ENCODE measurements at places on chromosomes 3 and 15. TPM values are rescaled to one million over a fixed set of nuclear protein-coding genes. Genes with fewer than 3 reads are reported as not detected.

DNA sequence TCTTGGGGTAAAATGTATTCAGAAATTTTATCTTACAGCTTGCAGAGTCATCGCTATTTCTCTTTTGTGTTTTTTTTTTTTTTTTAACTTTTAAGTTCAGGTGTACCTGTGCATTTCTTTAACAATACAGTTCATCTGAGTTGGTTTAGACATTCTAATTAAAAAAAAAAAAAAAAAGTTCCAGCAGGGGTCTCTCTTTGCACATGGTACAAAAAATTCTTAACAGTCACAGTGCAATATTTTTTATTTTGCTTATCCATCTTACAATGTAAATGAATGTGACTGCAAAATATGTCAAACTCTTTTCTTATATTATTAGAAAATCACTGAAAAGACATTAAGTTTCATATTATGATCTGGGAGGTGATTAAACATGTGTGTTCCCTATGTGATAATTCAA is 47.5 kb upstream of the SLC9A9 start:
- no peak for DNase-seq

The CLDN16 gene
- not detected for total RNA-seq

The RSL24D1 gene
- total RNA-seq = 107 TPM

The LIPH gene
- total RNA-seq = not detected

GRCh38 chr3:84904212-84904611 is 54.6 kb upstream of the CADM2 start:
- DNase-seq = no peak

The PTX3 gene
- total RNA-seq = not detected

The OR5H1 gene
- total RNA-seq = not detected

DNA sequence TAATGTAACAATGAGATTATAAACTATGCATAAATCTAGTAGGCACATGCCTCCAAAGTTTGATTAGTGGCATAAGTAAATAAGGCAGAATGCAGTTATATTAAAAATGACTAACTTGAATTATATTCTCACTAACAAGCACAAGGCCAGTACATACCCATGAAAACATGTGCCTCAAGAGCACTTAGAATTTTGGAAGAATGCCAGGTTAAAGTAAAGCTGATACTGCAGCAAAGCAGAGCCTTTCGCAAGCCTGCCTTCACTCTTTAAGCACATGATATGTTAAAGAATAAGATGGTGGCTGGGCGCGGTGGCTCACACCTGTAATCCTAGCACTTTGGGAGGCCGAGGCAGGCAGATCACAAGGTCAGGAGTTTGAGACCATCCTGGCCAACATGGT is 49.0 kb downstream of the KBTBD12 start:
- DNase-seq = no peak

DNA sequence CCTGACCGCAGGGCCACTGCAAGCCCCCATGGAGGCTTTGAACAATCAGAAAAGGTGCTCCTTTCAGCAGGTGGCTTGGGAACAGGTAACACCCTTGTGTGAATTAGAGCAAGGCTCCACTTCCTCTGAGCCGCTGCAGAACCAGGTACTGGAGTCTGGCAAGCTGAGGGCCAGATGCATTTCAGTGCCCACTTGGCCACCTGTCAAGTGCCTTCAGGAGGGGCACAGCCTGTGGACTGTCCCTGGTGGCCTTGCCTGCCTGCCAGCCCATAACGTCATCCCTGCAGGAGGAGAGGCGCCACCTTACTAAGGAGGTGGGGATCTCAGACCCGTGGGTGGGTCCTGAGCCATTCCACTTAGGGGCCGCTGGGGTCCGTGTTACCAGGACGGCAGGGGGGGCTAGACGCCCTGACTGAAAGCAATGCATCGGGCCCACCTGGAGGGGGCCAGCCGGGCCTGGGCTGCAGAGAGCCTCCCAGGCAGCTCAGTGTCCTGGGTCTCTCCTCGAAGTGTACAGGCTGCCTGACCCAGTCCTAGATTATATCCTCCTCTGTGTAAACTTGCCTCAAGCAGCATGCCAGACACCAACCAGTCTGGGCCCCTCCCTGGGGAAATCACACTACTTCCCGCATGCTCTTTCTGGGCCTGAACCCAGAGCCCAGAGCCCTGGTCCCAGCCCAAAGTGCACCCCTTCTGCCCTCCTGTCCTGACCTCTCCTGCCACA is 16.1 kb downstream of the SPTBN5 start:
- DNase-seq = no peak

The BCHE gene
- not detected for total RNA-seq

GRCh38 chr15:90817117-90818057 is 51.0 kb upstream of the FURIN start:
- no peak for DNase-seq

- no peak for DNase-seq
Observed at GRCh38 chr15:68220967-68221366, 8.6 kb downstream of the CLN6 start.

DNA sequence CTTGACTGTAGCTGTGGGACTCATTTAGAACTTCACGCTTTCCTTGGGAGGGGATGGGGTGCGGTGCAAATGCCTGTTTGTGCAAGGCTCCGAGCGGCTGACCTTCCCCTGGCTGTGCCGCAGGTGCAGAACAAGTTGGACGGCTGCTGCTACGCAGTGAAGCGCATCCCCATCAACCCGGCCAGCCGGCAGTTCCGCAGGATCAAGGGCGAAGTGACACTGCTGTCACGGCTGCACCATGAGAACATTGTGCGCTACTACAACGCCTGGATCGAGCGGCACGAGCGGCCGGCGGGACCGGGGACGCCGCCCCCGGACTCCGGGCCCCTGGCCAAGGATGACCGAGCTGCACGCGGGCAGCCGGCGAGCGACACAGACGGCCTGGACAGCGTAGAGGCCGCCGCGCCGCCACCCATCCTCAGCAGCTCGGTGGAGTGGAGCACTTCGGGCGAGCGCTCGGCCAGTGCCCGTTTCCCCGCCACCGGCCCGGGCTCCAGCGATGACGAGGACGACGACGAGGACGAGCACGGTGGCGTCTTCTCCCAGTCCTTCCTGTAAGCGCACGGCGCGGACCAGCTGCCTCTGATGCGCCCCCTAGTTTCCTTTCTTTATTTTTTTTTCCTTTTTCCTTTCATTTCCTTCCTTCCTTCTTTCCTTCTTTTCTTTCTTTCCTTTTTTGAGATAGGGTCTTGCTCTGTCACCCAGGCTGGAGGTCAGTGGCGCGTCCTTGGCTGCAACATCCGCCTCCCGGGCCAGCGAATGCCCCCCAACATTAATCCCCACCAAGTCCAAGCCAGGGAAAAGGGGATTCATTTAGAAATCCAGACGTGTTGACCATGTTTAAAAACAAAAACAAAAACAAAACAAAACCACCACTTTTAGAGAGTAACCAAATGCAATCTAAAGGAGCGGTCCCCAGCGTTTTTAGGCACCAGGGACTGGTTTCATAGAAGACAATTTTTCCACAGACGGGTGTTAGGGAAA is 42.7 kb downstream of the EIF2AK4 start:
- peak; percentile 20 for DNase-seq

The CHDH gene
- 9.1 TPM for total RNA-seq

DNA sequence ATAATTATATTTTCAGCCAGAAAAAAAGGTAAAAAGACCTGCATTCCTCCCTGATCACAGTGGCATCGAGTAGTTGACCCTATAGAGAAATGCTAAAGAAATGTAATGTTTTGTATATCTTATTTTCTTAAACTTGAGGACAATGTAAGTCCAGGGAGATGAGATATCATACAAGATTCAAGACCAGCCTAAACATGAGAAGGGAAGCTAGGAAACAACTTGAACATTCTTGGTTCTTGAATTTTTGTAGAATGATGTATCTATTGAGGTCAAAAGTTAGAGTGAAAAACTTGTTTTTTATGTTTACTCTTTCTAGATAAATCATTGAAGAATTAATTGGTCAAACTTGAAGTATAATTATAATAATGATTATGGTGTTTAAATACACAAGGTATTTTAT is 497.7 kb upstream of the TBL1XR1 start:
- DNase-seq = no peak

The SLCO3A1 gene
- 52.6 TPM for total RNA-seq

DNA sequence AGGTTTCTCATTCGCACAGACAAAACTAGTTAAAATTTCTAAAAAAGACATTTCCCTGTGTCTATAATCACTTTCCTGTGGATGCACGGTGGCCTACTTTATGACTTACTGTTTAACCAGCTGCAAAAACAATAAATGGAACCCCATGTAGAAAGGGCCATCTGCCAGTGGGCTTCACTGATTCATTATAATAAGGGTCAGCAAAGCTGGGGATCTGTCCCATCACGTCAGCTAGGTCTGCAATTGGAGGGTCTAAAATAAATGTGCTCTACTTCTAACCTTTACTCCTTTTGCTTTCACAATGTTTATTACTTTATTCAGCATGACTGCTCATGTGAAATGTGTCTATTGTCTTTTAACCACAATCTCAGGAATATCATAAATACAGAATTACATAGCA is 43.1 kb upstream of the NMD3 start:
- no peak for DNase-seq

GRCh38 chr15:96209285-96209735 is 121.2 kb upstream of the NR2F2 start:
- no peak for DNase-seq

The GOLGA6C gene
- not detected for total RNA-seq

DNA sequence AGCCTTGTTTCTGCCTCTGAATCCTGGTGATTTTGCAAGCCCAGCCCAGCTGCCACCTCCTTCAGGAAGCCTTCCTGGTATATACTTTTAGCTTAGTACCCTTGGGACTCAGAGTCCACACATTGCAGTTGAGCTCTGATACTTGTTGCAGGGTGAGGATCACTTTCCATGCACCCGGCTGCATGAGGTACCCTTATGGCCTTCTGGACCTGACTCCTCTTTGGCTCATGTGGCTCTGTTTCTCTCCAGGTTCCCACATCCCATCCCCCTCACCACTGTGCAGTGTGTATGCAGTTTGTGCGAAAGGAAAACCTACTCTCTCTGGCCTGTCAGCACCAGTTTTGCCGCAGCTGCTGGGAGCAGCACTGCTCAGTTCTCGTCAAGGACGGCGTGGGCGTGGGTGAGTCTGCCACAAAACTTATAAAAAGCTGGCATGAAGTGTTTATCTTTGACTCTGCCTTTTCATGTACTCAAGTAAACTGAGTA is 23.1 kb upstream of the P4HTM start:
- peak; percentile 26 for DNase-seq

The ATP13A4 gene
- total RNA-seq = 1.8 TPM

The GABRG3 gene
- not detected for total RNA-seq

- no peak for DNase-seq
Observed at GRCh38 chr3:137222736-137223225, 265.0 kb downstream of the IL20RB start.

- DNase-seq = no peak
Observed at GRCh38 chr3:34780973-34781372, 858.4 kb upstream of the ARPP21 start.

- no peak for DNase-seq
Observed at GRCh38 chr3:123423031-123423430, 25.9 kb downstream of the ADCY5 start.

GRCh38 chr15:78365917-78366316 is 25.8 kb downstream of the CRABP1 start:
- no peak for DNase-seq

- no peak for DNase-seq
Observed at GRCh38 chr15:71804226-71804625, 6.1 kb upstream of the NR2E3 start.

The PDE12 gene
- 25.9 TPM for total RNA-seq

The RTP3 gene
- total RNA-seq = not detected

The FBXW12 gene
- not detected for total RNA-seq

DNA sequence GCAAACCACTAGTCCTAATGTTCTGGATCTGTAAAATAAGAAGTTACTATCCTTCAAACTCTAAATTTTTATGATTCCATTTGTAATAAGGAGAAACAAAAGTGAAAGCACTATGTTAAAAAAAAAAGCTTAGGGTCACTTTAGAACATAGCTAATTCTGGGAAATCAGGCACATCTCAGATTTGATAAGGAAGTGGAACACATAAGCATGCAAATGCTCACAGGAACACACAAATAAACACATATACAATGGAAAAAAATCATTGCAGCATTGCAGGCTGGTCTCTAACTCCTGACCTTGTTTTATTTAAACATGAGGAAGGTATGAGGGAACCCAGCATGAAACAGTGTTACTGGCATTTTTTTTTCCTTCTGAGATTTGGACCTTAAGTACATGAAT is 63.2 kb upstream of the TNFSF10 start:
- DNase-seq = no peak
